ENCODE measurements at places on chromosomes 16 and 17. TPM values are rescaled to one million over a fixed set of nuclear protein-coding genes. Genes with fewer than 3 reads are reported as not detected.

The ABCA10 gene
- 3.5 TPM for total RNA-seq

GRCh38 chr17:2929881-2930533, 133.4 kb downstream of the OR1D5 start:
- no peak overlapping the region for H3K27ac ChIP-seq
- no peaks in the 10 kb centered on the region for H3K36me3 ChIP-seq
- H3K4me3 ChIP-seq: no peak overlapping the region
- H3K4me1 ChIP-seq: no peaks in the 10 kb centered on the region
- no peak for DNase-seq
- H3K27me3 ChIP-seq: no peaks in the 10 kb centered on the region

The HAS3 gene
- total RNA-seq: 24.0 TPM

DNA sequence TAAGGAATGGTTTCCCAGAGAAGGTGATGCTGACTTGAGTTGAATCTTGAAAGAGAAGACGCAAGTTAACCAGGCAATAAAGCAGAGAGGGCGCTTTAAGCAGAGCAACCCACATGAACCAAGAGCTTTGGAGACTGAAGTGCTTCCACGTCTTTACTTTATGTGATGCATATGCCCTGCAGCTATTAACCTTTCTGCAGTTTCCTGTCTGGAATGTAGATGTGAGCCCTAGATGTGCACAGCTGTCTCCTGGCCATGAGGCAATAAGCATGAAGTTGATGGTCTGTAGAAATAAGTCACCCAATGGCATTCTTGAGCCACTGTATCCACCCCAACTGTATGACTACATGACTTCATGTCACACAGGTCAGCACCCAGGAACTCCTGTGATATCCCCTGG, 5.7 kb upstream of the CHST4 start:
- no peaks in the 10 kb centered on the region for H3K36me3 ChIP-seq
- DNase-seq: no peak
- H3K27ac ChIP-seq: no peak overlapping the region
- no peaks in the 10 kb centered on the region for H3K4me1 ChIP-seq

The CAVIN1 gene
- total RNA-seq: 277 TPM

The COPZ2 gene
- 6.8 TPM for total RNA-seq

Data from lung (tissue), 17 donors.